ENCODE measurements at places on chromosomes 11 and 22. TPM values are rescaled to one million over a fixed set of nuclear protein-coding genes. Genes with fewer than 3 reads are reported as not detected.

SCUBE2 gene
- 0.10 TPM for total RNA-seq

DNA sequence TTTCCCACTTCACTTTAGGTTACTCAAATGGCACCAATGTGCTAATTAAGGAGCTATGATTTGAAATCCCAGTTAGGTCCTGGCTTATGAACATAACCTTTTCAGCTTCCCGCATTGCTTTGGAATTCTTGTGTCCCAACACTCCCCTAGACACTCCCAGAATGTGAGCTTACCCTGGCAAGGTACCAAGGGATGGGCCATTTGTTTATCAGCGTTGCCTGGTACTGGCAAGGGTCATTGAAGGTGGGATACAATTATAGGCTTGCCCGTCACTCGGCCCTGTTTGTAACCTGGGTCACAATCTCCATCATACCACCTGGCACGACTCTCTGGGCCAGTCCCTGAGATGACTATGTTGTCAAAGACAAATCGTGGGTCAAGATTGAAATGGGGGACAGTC lies 5.4 kb downstream of the CSRP3 start:
- no peak for DNase-seq

CSF2RB gene
- total RNA-seq: not detected

TOMM22 gene
- 97.3 TPM for total RNA-seq

DNA sequence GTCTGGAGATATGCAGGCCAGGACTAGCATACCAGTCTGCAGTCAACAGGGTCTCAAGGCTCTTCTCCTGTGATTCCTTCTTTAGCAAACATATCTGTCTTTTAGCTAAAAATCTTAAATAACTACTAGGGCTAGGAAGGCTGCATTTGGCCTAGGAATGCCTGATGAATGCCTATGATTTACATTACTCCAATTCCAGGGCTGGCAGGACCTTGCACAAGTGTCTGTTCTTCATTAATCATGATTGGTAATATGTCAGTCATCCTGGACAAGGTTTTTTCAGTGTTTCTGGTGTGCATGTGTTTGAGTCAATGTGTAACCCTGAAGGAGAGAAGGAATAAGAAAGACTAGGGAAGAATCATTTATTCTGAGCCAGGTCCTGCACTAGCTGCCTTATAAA lies 280.5 kb upstream of the NARS2 start:
- no peak for DNase-seq

DNA sequence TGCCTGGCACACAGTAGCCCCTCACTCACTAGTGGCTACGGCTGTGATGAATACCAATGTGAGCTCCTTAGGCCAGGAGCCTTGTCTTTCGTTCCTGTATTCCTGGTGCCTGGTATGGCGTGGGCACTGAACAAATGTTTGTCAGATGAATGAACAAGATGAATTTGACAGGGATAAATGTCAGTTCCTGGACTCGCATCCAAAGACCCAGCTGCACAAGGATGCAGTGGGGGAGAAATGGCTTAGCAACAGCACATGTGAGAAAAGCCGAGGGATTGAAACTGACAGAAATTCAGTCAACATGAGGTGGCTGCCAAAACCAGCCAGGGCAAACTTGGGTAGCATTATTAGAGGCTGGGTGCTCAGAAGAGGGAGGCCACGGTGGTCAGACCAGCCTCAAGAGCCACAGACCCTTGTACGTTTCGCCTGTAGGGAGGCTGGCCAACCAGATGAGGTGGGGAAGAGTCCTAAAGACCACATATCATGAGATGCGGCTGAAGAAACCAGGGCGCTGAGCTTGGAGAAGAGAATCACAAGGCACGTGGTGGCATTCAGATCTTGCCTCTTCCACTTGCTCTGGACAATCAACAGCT lies 7.7 kb upstream of the SLC22A8 start:
- no peak for DNase-seq

GRCh38 chr11:134369656-134370525 lies 38.1 kb downstream of the GLB1L2 start:
- DNase-seq: no peak

DNA sequence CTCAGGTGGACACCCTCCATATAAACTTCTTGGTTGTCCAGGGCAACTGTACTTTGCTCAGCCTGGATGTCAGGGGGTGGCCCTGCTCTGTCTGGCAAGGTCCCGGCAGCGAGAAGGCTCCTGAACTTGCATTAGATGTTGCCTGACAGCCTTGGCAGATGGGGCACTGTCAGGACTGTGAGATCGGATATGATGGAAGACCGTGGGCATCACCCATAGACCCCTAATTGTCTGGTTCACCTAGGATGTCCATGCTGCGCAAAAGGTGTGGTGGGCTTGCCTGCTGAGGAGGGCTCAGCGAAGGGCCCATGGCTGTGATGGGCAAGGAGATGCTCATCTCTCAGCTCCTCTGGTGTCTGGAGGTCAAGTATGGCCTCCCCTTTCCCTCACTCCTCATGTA lies 62.7 kb downstream of the MYO18B start:
- DNase-seq: no peak

All from H4 (cell line).